ENCODE measurements at places on chromosomes 12 and 14.

DNA sequence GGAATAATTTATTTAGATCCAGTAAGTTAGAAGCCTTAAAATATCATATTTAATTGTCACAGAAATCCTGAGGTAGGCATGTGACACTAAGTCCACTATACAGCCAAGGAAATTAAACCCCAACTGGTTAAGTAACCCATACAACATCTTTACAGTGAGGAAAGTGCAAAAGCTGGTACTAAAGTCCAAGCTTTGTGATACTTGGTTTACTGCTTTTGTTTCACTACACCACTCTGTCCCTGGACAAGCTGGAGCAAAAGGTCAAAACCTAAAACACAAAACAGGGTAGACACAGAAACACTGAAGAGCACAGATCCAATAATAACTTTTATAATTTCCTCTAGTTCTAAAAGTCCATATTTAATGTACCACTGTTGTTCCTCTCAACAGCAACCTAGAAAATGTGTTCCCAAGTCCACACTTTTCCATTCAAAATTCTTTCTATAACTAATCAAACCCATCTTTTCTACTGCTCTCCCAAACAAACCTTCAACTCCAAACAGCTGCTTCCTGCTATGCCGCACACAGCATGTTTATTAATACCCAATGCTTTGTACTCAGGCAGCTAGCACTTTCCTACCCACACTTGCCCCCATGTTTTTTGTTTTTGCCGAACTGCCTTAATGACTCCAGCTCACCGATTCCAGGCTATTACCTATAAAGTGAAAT, 90.9 kb downstream of the MED13L start:
- peak; percentile 51 for DNase-seq

GRCh38 chr12:123960029-123960735, 12.4 kb downstream of the CCDC92 start:
- no peak for DNase-seq

- DNase-seq = no peak
Observed at GRCh38 chr14:86462193-86462753, 932.3 kb downstream of the FLRT2 start.

DNA sequence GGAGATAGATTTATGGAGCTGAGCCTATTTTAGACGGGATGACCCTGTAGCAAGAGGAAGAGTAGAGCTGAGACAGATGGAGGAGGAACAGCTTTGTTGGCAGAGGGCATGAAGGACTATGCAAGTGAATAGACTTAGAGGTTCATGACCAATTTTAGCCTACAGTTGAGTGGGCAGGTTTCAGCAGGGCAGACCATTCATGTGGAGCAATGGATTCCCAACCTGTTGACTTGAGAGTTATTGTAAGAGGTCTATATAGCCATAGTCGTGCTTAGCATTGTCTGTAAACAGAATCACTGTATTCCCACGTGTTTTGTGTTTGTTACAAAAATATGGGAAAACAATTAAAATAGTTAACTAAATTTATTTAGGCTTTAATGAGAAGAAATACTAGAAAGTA, 116.8 kb downstream of the CFAP54 start:
- no peak for DNase-seq
